ENCODE measurements at places on chromosomes 6 and 20.

GRCh38 chr6:127902933-127903332, 2.1 kb upstream of the THEMIS start:
- no peak overlapping the region for H3K27ac ChIP-seq
- H3K4me3 ChIP-seq, result no peak overlapping the region
- DNase-seq, result no peak

DNA sequence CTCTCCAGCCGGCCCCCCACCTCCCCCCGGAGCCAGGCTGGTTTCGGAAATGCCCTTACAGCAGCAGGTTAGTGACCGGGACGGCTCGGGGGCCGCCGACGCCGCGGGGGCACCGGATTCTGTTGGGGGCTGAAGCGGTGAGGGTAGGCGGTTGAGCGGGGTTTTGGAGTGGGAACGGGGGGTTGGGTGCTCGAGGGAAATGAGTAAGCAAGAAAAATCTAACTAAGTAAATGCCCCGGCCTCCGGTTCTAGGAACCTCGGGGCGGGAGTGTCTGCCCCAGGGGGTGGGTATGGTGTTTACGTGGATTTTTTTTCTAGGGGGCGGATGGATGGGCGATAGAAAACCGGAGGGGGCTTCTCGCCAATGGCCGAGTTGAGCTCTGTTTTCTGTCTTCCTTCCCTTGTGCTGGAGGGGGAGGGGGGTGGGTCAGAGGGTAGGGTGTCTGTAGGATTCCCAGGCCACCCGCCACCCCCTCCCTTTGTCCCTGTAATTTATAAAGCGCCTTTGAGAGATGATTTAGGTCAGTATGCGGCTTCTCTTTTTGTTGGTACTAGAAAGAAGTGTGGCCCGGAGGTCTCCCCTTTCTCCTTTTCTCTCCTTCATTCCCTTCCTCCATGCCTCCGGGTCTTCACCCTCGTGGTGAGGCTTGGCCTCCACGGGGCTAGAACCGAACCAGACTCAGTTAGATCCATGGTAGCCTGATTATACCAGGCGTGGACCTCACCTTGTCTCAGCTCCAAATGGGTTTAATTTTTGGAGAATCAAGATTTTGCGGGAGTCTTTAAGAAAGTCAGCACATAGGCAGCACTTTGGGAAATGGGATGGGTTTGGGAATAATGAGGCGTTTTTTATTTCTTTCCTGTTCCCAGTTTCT, 2.3 kb downstream of the E2F3 start:
- peak; percentile 58 for DNase-seq
- H3K4me1 ChIP-seq, result peaks cover 3% of the 10 kb centered on the region
- H3K27me3 ChIP-seq, result no peaks in the 10 kb centered on the region
- peak overlapping the region; percentile 84 for H3K27ac ChIP-seq
- 0 out of 2 replicates have a peak, but pooled peaks cover 4% of the 10 kb centered on the region for H3K36me3 ChIP-seq
- peak overlapping the region; percentile 86 for H3K4me3 ChIP-seq

DNA sequence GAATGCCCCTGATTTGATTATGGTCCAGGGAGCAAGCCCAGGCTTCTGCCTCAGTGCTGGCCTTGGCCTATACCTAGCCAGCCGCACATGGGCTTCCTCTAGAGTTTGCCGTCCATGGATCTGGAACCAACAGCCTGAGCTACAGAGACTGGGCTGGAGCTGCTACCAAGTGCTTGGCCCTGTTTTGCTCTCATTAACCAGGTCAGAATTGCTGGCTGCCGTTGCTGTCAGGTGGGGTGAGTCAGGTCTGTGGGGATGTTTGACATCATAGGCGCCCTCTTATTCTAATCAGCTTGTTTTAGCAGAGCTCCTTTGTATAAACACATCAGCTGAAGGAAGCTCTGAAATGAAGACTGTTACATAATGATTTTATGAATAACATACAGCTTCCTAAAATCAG, 83.1 kb upstream of the PHACTR2 start:
- no peaks in the 10 kb centered on the region for H3K36me3 ChIP-seq
- no peaks in the 10 kb centered on the region for H3K27me3 ChIP-seq
- DNase-seq, result peak; percentile 85
- peaks cover 9% of the 10 kb centered on the region for H3K4me1 ChIP-seq

GRCh38 chr20:53938739-53939138, 131.7 kb downstream of the BCAS1 start:
- no peaks in the 10 kb centered on the region for H3K36me3 ChIP-seq
- DNase-seq, result no peak
- no peaks in the 10 kb centered on the region for H3K27me3 ChIP-seq
- peaks cover 16% of the 10 kb centered on the region for H3K4me1 ChIP-seq
- H3K4me3 ChIP-seq, result no peak overlapping the region
- no peak overlapping the region for H3K27ac ChIP-seq

- no peak overlapping the region for H3K27ac ChIP-seq
- no peaks in the 10 kb centered on the region for H3K27me3 ChIP-seq
- no peaks in the 10 kb centered on the region for H3K36me3 ChIP-seq
- no peak for DNase-seq
These were observed 62.0 kb downstream of the FHL5 start for GRCh38 chr6:96624957-96625356.

DNA sequence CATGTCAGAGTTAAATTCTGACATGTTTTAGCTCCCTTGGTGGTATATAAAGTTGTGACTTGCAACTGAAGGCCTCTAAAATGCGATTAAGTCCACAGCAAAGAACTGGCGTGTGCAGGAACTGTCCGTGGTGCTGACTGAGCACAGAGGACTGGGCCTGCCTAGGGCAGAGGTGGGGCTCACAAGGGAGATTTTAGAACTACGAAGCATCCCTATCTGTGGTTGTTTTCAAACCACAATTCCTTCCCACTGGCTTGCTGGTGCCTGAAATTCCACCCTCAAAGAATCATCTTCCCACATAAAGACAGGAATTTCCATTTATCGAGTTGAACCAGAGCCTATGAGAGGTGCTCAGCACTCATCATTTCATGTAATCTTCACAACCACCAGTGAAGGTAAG, 30.1 kb downstream of the RIMS4 start:
- H3K36me3 ChIP-seq, result no peaks in the 10 kb centered on the region
- no peak overlapping the region for H3K27ac ChIP-seq
- peak; percentile 55 for DNase-seq
- H3K4me1 ChIP-seq, result no peaks in the 10 kb centered on the region

GRCh38 chr6:135722679-135723078, 128.8 kb upstream of the PDE7B start:
- no peaks in the 10 kb centered on the region for H3K36me3 ChIP-seq
- peak overlapping the region; percentile 56 for H3K27ac ChIP-seq
- H3K4me1 ChIP-seq, result peaks cover 4% of the 10 kb centered on the region
- peak; percentile 94 for DNase-seq
- no peaks in the 10 kb centered on the region for H3K27me3 ChIP-seq

DNA sequence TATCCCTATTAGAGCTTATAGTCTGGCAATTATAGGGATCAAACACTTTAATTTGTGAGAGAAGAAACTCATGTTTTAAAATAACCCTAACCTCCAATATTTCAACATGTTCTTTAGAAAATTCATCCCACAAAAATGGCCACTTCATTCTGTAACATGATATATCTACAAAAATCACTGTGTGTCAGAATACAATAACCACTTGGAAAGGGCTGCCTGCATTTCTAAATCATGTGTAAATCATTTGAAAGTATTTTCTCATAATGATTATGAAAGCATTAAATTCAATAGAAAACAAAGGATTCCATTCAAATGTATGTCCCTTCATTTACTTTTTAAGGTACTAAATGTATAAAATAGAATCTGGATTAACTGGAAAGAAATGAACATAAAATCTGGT, 101.4 kb upstream of the NHSL1 start:
- H3K27ac ChIP-seq, result no peak overlapping the region
- no peaks in the 10 kb centered on the region for H3K27me3 ChIP-seq
- peaks cover 6% of the 10 kb centered on the region for H3K4me1 ChIP-seq

DNA sequence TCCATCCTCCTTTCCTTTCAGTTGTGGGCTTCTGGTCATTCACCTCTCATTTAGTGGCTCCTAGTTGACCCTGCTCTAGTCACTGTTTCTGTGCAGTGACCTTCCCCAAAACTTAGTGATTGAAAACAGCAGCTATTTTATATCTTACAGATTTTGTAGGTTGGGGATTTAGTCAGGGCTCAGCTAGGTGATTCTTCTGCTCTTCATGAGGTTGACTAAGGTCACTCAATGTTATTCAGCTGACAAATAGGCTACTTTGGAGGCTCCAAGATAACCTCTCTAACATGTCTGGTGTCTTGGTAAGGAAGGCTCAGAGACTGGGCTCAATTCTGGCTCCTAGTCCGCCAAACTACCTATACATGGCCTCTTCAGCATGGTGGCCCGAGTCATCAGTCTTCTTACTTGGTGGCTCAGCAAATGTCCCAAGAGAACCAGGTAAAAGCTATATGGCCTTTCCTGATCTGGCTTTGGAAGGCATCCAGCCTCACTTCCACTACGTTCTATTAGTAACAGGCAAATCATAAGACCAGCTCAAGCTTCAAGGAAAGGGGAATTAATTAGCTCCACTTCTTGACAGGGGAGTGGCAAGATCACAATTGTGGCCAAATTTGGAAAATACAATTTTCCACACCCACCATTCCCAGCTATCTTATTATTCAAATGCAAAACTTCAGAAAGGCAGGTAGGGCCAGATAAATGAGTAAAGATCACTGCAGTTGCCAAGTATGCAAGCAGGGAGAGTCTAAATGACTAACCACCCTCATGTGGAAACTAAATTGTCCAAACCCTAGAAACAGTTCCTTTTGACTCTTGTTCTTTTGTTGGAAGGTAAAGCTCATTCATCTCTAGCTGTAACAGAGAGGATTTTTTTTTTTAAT, 50.5 kb upstream of the LTV1 start:
- peaks cover 14% of the 10 kb centered on the region for H3K36me3 ChIP-seq
- no peak for DNase-seq
- no peak overlapping the region for H3K4me3 ChIP-seq

DNA sequence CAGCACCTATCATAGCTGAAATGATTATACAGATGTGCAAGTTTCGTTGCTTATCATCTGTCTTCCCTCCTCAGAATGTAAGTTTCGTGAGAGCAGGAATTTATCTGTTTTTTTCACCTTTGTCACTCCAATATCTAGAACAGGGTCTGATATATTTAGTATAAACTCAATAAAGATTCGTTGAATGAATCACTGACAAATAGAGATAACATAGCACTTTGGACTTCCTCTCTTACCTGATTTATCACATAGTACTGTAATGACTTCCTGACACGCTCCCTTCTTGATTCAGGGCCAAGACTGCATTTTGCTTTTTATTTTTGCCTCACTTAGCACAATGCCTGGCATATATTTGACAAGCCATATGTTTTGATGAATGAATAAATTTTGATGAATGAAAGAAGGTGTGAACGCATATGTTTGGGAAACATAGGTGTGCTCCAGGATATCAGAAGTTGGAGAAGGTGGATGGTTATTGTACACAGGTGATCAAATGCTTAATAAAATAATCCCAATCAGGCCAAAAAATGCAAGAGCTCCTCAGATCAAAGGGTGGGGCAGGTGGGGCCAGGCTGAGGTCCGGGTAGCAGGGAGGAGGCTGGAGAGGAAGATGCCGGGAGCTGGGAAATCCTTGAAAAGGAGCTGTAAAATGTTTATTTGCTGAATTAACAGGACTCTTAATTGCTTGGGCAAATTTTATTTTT, 33.0 kb downstream of the PIM1 start:
- H3K36me3 ChIP-seq, result no peaks in the 10 kb centered on the region
- no peak overlapping the region for H3K4me3 ChIP-seq
- H3K4me1 ChIP-seq, result peaks cover 2% of the 10 kb centered on the region
- DNase-seq, result no peak
- H3K27ac ChIP-seq, result no peak overlapping the region

DNA sequence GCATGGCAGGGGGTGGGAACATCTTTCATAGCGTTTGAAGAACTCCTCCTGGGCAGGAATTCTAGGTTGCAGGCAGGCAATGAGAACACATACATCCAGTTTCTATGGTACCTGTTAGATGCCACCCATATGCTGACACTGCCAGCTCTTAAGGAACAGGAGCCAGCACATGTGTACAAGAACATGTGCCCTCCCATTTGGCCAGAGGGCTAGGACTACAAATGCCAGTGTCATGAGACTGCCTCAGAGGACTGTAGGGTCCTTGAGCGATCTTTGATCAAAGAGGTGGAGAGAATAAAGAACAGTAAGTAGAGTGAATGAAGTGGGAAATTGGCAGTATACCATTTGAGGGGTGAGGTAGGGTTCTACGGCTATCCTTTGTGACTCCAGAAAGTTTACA, 45.8 kb downstream of the GCLC start:
- DNase-seq, result no peak
- no peaks in the 10 kb centered on the region for H3K27me3 ChIP-seq
- H3K36me3 ChIP-seq, result peaks cover 22% of the 10 kb centered on the region
- H3K4me1 ChIP-seq, result peaks cover 23% of the 10 kb centered on the region
- peak overlapping the region; percentile 4 for H3K27ac ChIP-seq
- no peak overlapping the region for H3K4me3 ChIP-seq

- H3K27ac ChIP-seq, result no peak overlapping the region
- no peaks in the 10 kb centered on the region for H3K27me3 ChIP-seq
- peaks cover 15% of the 10 kb centered on the region for H3K4me1 ChIP-seq
- no peak overlapping the region for H3K4me3 ChIP-seq
These were observed 3.1 kb downstream of the PYGB start for GRCh38 chr20:25251019-25251418.

DNA sequence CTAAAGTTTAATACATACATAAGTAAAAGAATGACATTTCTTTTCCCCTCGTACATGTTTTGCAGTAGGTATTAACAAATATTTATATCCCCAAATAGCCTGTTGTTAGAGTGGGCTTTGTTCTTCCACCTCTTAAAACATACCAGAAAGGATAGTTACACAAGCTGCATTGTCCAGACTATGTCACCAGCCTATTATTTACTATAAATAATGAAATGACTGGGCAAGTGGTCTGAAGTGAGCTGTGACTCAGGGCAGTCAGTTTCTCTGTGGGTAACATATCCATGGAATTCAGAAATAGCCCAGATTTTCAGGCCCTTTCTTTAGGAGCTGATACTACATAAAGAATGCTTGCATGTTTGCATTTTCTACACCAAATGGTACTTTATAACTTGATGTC, 60.1 kb downstream of the FUT9 start:
- no peaks in the 10 kb centered on the region for H3K27me3 ChIP-seq
- DNase-seq, result no peak
- no peak overlapping the region for H3K4me3 ChIP-seq
- H3K36me3 ChIP-seq, result no peaks in the 10 kb centered on the region
- no peak overlapping the region for H3K27ac ChIP-seq

Measured in IMR-90 (cell line).